ENCODE measurements at places on chromosomes 6 and 20. TPM values are rescaled to one million over a fixed set of nuclear protein-coding genes. Genes with fewer than 3 reads are reported as not detected.
A peak's percentile ranks its signal among the peaks of the same experiment; 100 is the strongest.

C4A gene
- total RNA-seq, result 14.5 TPM

NKAIN2 gene
- not detected for total RNA-seq

TMC2 gene
- total RNA-seq, result not detected

LY6G6C gene
- not detected for total RNA-seq

GRCh38 chr6:73679009-73679408, 17.0 kb upstream of the CD109 start:
- H3K4me1 ChIP-seq, result no peaks in the 10 kb centered on the region
- no peak overlapping the region for H3K4me3 ChIP-seq
- H3K27me3 ChIP-seq, result no peaks in the 10 kb centered on the region

GRCh38 chr6:90403489-90404381, 107.1 kb upstream of the BACH2 start:
- no peak overlapping the region for H3K27ac ChIP-seq
- no peak for DNase-seq
- no peak overlapping the region for H3K4me3 ChIP-seq

GRCh38 chr6:33966536-33966935, 162.7 kb upstream of the MLN start:
- no peak for DNase-seq
- no peaks in the 10 kb centered on the region for H3K4me1 ChIP-seq
- no peak overlapping the region for H3K4me3 ChIP-seq
- H3K36me3 ChIP-seq, result no peaks in the 10 kb centered on the region
- no peak overlapping the region for H3K27ac ChIP-seq

DNA sequence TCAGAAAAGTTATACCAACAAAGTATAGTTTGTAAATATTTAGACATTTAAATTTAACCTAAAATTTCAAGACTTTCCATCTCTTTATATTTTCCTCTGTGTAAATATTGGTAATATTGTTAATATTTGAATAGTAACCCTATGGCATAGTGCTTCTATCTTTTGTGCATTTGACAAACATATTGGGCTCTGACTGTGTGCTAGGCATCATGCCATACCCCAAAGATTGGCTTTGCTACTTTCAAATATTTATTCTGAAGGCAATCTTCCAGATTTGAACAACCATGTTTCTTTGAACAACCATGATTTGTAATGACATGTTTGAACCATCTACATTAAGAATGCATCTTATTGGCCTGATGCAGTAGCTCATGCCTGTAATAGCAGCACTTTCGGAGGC, 15.5 kb upstream of the PRDM1 start:
- H3K4me1 ChIP-seq, result no peaks in the 10 kb centered on the region
- no peaks in the 10 kb centered on the region for H3K27me3 ChIP-seq
- H3K27ac ChIP-seq, result no peak overlapping the region
- H3K4me3 ChIP-seq, result no peak overlapping the region
- DNase-seq, result no peak
- no peaks in the 10 kb centered on the region for H3K36me3 ChIP-seq

DNA sequence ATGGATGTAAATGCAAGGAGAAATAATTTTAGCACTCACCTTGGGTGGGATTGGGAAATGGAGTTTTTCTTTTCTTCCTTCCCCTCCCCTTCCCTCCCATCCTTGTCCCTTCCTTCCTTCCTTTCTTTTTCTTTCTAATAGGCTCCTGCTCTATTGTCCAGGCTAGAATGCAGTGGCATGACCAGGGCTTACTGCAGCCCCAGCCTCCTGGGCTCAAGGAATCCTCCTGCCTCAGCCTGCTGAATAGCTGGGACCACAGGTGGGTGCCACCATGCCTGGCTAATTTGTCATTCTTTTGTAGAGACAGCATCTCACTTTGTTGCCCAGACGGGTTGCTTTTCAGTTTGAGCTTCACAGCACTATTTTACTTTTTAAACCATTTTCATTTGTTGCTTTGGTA, 21.5 kb upstream of the ATRN start:
- H3K4me1 ChIP-seq, result no peaks in the 10 kb centered on the region
- DNase-seq, result no peak
- H3K27me3 ChIP-seq, result no peaks in the 10 kb centered on the region
- H3K27ac ChIP-seq, result no peak overlapping the region
- H3K4me3 ChIP-seq, result no peak overlapping the region

GRCh38 chr6:44494011-44494501, 106.5 kb downstream of the CDC5L start:
- no peak overlapping the region for H3K27ac ChIP-seq
- no peak overlapping the region for H3K4me3 ChIP-seq
- H3K27me3 ChIP-seq, result no peaks in the 10 kb centered on the region
- no peak for DNase-seq

DNA sequence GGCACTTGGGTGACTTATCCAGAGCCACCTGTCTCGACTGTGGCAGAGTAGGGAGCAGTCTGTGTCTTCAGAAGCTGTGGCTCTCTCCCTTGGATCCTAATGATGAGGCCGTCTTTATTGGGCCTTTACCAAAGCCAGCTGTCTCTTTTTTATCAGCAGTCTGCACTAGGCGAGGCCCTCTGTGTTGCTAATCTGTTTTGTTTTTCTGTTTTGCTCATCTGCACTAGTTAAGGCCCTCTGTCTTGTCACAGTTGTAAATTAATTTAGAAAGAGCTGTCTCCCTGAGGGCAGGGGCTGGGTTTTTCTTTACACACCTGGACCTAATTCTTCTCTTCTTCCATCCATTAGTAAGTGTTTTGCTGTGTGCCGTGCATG, 45.0 kb downstream of the CDS2 start:
- H3K27me3 ChIP-seq, result no peaks in the 10 kb centered on the region
- H3K27ac ChIP-seq, result no peak overlapping the region
- no peaks in the 10 kb centered on the region for H3K36me3 ChIP-seq

GRCh38 chr20:3515379-3516170, 44.8 kb downstream of the ATRN start:
- no peaks in the 10 kb centered on the region for H3K4me1 ChIP-seq
- H3K36me3 ChIP-seq, result no peaks in the 10 kb centered on the region
- H3K27me3 ChIP-seq, result no peaks in the 10 kb centered on the region

DNA sequence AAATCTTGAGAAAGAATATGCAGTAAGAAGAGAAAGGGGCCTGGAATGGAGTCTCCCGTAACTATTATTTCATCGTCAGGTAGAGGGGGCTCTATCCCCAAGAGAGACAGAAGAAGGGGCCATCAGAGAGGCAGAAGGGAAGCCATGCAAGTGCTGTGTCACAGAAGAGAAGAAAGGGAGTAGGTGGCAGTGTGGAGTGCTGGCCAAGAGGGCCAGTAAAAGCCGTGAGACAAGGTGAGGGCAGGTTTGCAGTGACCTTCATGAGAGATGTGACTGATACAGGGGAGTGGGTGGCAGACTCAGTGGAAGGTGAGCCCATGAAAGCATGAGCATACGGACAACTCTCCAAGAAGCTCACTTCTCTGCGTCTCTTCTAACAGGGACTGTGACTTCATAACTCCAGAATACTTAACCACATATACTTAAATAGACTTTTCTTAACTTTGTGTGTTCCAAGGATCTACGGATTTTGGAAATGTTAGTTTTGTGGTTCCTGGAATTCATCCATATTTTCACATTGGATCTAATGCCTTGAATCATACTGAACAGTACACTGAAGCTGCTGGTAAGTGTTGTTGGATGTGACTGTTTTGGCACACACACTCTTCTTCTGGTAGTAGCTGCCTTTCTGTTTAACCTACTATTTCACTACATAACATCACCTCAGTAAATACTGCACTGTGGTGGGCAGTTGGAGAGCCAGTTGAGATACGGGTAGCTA, 15.6 kb downstream of the PM20D2 start:
- no peak overlapping the region for H3K4me3 ChIP-seq
- no peak for DNase-seq
- H3K27ac ChIP-seq, result no peak overlapping the region
- H3K27me3 ChIP-seq, result no peaks in the 10 kb centered on the region

DNA sequence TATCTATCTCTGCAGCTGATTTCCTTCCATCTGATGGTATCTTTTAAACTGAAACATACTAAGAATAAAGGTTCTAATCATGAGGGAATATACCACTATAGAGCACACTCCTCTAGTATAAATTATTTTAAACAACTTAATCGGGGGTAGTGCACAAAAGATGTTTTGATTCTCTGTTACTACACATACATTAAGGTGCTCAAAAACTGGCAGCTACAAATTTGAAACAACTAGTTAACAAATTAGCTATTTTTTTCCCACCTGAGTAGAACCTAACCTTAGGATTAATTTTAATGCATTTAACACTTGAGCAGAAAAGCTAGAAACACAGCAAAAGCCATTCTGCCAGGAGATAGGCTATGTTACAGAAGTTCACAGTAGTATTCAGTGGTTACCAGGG, 23.0 kb downstream of the CCNC start:
- no peak for DNase-seq
- no peak overlapping the region for H3K27ac ChIP-seq
- H3K4me1 ChIP-seq, result no peaks in the 10 kb centered on the region
- H3K27me3 ChIP-seq, result no peaks in the 10 kb centered on the region
- no peaks in the 10 kb centered on the region for H3K36me3 ChIP-seq

DNA sequence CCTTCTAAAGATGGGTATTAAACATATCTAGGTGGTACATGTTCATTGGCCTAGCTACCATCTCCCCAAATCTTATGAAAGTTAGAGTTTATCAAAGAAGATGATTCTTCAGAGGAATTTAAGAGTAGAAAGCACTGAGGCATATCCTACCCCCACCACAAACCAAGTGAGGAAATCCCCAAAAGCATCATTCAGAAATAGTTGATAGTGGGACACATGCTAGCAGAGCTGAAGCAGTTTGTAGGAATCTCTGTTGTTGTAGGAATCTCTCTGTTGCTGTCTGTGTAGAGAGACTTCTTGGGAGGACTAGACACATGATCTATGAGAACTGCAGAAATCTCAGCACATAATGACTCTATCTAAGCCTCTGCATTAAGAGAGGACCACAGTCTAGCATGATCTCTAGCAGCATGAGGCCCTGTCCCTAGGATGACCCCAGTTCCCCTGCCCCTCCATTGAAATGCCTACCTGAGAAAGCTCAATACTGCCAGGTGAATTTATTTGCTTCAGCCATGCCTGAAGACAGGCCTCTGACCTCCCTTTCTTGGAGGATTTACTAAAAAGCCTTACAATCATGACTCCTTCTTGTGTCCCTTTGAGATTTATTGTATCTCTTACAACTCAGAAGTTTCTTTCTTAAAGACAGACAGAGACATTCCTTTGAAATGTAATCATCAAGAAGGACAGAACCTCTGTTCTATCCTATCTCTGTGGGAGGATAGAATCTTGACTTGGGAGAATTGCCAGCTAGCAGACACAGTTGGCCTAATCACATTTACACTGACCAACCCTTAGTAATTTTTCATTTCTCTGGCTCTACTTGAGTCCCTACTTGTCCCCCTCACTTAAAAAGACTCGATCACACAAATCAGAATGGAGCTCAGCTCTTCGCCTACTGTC, 582.4 kb downstream of the PHF3 start:
- no peak overlapping the region for H3K4me3 ChIP-seq
- H3K4me1 ChIP-seq, result no peaks in the 10 kb centered on the region
- H3K27me3 ChIP-seq, result no peaks in the 10 kb centered on the region
- no peak for DNase-seq

DNA sequence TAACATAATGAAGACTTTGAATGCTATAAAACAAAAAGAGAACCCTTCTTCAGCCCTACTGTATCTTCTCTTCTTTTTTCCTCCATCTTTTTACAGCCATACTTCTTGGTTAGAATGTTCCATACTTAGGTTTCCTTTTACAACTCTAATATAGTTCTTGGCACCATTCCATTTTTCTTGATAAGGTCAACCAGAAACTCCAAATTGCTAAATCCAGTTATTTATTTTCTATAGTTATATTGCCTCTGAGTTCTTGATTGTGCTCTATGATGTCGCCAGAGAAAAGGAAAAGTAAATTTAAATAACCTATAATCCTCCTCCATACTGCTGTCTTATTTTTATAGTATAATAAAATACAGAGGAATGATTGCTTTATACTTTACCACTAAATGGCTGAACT, 26.7 kb upstream of the COL10A1 start:
- H3K4me3 ChIP-seq, result no peak overlapping the region
- H3K36me3 ChIP-seq, result no peaks in the 10 kb centered on the region
- H3K27ac ChIP-seq, result no peak overlapping the region
- H3K27me3 ChIP-seq, result no peaks in the 10 kb centered on the region
- no peak for DNase-seq

- no peaks in the 10 kb centered on the region for H3K36me3 ChIP-seq
- H3K27me3 ChIP-seq, result peaks cover 4% of the 10 kb centered on the region
- peak; percentile 51 for DNase-seq
- peak within 1 kb of the TSS; percentile 84 for H3K27ac ChIP-seq
These were observed at the start of gene UST for GRCh38 chr6:148746363-148747144. Gene UST, plus strand, starts transcription at chr6:148747030. Its CDS starts 401 bp downstream, at chr6:148747431.

- H3K27ac ChIP-seq, result no peak overlapping the region
- DNase-seq, result no peak
- no peaks in the 10 kb centered on the region for H3K4me1 ChIP-seq
- no peaks in the 10 kb centered on the region for H3K27me3 ChIP-seq
These were observed 48.7 kb upstream of the SRSF6 start for GRCh38 chr20:43408848-43409576.

DNA sequence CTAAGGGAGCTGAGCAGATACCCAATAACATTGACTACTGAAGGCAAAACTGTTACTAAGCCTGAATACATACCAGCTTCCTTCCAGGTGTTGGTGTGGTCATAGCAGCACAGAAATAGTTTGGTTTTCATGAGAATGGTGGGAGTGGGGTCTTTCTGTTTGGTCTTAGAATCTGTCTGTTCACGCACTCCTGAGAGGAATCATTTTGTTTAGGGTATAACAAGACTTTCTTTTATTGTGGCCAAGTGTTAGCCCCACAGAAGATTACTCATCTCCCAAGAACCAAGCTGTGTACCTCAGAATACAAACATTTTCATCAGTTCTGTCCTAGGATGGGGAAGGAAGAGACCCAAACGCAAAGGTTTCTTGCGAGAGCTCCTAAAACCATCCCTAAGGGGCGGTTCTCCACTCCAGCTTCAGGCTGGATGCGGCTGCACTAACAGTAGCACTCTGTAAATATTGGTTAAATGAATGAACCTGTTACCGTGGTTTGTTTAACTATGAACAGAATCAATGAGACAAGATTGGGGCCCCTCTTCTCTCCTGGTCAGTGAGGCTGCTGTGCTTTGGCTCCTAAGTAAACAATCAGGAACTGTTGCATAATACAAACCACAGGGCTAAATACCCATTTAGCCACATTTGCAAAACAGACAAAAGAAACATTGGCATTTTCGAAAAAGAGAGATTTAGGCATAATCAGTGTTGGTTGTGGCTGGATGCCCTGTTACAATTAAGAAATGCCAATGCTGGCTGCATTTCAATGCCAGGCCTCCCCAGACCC, 44.9 kb downstream of the SNAP25 start:
- DNase-seq, result no peak
- no peaks in the 10 kb centered on the region for H3K36me3 ChIP-seq
- H3K27me3 ChIP-seq, result no peaks in the 10 kb centered on the region
- no peaks in the 10 kb centered on the region for H3K4me1 ChIP-seq
- no peak overlapping the region for H3K27ac ChIP-seq

- H3K4me3 ChIP-seq, result no peak overlapping the region
- no peaks in the 10 kb centered on the region for H3K36me3 ChIP-seq
- H3K27me3 ChIP-seq, result no peaks in the 10 kb centered on the region
These were observed 67.0 kb downstream of the NOX3 start for GRCh38 chr6:155388591-155388990.

DNA sequence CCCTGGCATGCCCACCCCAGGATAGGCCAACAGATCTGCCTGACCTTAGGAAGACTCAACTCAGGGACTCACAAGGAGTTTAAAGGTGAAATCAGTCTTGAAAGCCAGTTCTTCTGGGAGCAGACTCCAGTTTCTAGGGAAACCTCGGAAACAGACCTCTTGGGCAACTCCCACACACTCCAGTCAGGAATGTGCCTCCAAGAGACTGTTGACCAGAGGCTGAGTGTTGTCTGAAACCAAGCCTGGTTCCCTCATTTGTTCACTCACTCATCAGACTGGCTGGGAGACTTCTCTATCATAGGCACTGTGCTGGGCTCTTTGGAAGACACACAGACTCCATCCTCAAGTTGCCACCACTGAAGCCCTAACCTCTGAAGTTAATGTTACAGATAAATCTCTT, 1.8 kb downstream of the TREM1 start:
- no peak for DNase-seq
- no peak overlapping the region for H3K27ac ChIP-seq
- H3K27me3 ChIP-seq, result no peaks in the 10 kb centered on the region
- H3K4me3 ChIP-seq, result no peak overlapping the region

Data from Peyer's patch (tissue), 4 donors.